ENCODE measurements at places on chromosomes 3 and 15. TPM values are rescaled to one million over a fixed set of nuclear protein-coding genes. Genes with fewer than 3 reads are reported as not detected.

DNA sequence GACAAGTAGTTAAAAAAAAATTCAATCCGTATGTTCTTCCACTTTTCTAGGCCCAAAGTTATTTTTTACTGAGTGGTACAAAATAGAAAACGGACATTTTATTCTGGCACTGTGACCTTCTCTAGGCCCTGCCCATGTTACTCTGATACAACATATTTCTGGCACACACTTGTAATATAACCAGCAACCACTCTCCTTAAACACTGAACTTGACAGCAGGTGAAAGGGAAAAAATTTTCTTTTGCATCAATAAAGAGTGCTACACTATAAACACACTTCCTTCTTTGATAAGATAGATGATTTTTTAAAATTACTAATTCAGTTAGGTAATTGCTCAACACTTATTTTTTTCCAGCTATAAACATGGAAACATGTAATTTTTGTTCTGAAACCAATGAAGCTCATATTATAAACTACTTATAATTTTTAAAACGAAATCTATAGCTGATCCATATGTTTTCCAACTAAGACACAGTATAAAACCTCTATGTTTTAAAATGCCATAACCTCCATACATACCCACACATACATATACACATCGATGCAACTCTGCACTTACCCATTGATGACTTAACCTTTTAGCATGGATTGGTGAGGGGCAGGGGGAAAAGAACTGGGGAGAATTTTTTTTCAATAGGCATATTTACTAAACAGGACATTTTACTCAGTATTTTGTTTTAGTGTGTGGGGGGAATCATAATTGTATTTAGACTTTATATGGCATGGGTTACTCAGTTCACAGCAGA lies 5.3 kb upstream of the CTNNB1 start:
- peaks cover 1% of the 10 kb centered on the region for H3K4me1 ChIP-seq
- DNase-seq = no peak
- H3K27me3 ChIP-seq = peaks cover 56% of the 10 kb centered on the region
- no peaks in the 10 kb centered on the region for H3K36me3 ChIP-seq
- H3K27ac ChIP-seq = no peak overlapping the region

DNA sequence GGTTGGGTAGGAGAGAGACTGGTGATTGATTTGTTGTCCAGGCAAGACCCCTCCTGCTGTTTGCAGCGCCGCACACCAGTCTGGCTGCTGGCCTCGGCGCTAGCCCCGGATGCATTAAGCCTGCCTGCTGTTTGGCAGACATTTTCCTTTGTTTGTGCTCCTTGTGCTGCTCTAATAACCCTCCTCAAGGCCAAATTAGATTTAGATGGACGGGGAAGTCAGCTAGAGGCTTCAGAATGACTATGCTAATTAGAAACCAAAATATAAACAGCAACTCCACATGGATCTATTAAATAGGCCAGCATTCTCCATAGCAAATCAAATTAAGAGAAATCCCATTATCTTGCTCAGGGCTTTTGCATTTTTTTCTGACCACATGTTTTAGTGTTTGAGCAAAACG lies 445.2 kb downstream of the SQOR start:
- H3K27me3 ChIP-seq = peaks cover 3% of the 10 kb centered on the region
- DNase-seq = no peak
- H3K4me1 ChIP-seq = no peaks in the 10 kb centered on the region
- no peak overlapping the region for H3K27ac ChIP-seq
- no peaks in the 10 kb centered on the region for H3K36me3 ChIP-seq

- peaks cover 7% of the 10 kb centered on the region for H3K4me1 ChIP-seq
- peaks cover 5% of the 10 kb centered on the region for H3K36me3 ChIP-seq
- H3K4me3 ChIP-seq = no peak overlapping the region
- H3K27ac ChIP-seq = no peak overlapping the region
- no peak for DNase-seq
- no peaks in the 10 kb centered on the region for H3K27me3 ChIP-seq
These were observed 92.5 kb upstream of the SKOR1 start for GRCh38 chr15:67732671-67733374.

GRCh38 chr3:70766301-70766700 lies 453.9 kb upstream of the MDFIC2 start:
- peaks cover 11% of the 10 kb centered on the region for H3K4me1 ChIP-seq
- H3K27ac ChIP-seq = no peak overlapping the region
- no peaks in the 10 kb centered on the region for H3K36me3 ChIP-seq
- no peak for DNase-seq
- H3K4me3 ChIP-seq = no peak overlapping the region

- no peak for DNase-seq
- no peaks in the 10 kb centered on the region for H3K36me3 ChIP-seq
- H3K27me3 ChIP-seq = peaks cover 38% of the 10 kb centered on the region
- H3K4me1 ChIP-seq = no peaks in the 10 kb centered on the region
These were observed 32.5 kb downstream of the GMNC start for GRCh38 chr3:190830031-190830430.

- peaks cover 10% of the 10 kb centered on the region for H3K36me3 ChIP-seq
- H3K27ac ChIP-seq = no peak overlapping the region
- no peak overlapping the region for H3K4me3 ChIP-seq
- H3K27me3 ChIP-seq = no peaks in the 10 kb centered on the region
- DNase-seq = no peak
These were observed 38.6 kb downstream of the DNAH1 start for GRCh38 chr3:52354676-52355075.

DNA sequence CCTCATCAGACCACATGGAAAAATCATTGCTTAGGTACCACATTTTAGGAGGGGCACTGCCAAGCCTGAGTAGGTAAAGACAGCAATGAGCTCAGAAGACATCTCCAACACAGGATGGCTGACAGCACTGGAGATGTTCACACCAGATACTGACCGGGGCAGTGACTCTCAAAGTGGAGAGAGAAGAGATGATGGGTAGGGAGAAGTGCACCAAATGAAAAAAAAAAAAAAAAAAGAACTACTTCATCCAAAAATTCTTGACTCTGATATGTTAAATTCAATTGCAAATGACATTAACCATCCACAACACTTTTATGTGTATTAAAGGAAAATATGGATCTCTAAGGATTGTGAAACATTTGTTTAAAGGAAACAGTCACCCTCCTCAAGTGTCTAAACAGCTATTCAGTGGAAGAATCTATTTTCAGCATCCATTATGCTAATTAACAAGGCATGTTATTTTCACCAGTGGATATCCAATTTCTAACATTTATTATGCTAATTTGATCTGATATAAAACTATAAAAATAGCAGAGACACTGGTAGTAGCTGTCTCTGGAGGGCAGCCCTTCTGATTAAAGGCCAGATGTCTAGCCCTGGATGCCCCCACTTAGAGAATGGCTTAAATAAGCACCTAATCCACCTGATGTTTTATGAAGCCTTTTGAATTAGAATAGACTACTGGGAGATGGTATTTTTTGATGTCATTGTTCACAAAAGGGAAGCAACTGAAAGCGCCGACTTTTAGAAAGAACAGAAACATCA lies 48.2 kb upstream of the VGLL4 start:
- H3K27me3 ChIP-seq = no peaks in the 10 kb centered on the region
- peaks cover 11% of the 10 kb centered on the region for H3K36me3 ChIP-seq
- H3K4me1 ChIP-seq = peaks cover 16% of the 10 kb centered on the region
- H3K4me3 ChIP-seq = no peak overlapping the region
- peak overlapping the region; percentile 70 for H3K27ac ChIP-seq

GRCh38 chr3:175512700-175513099 lies 653.6 kb downstream of the NAALADL2 start:
- H3K4me1 ChIP-seq = no peaks in the 10 kb centered on the region
- no peak overlapping the region for H3K4me3 ChIP-seq
- H3K27ac ChIP-seq = no peak overlapping the region
- no peak for DNase-seq
- no peaks in the 10 kb centered on the region for H3K36me3 ChIP-seq

- DNase-seq = no peak
- H3K4me3 ChIP-seq = no peak overlapping the region
- no peaks in the 10 kb centered on the region for H3K36me3 ChIP-seq
- H3K27ac ChIP-seq = no peak overlapping the region
- H3K4me1 ChIP-seq = peaks cover 21% of the 10 kb centered on the region
These were observed 3.3 kb upstream of the P2RY12 start for GRCh38 chr3:151387842-151388241.

- H3K27me3 ChIP-seq = peaks cover 18% of the 10 kb centered on the region
- peaks cover 14% of the 10 kb centered on the region for H3K4me1 ChIP-seq
- H3K4me3 ChIP-seq = no peak overlapping the region
- H3K36me3 ChIP-seq = no peaks in the 10 kb centered on the region
These were observed 1.2 kb upstream of the MLF1 start for GRCh38 chr3:158569794-158570193.

DNA sequence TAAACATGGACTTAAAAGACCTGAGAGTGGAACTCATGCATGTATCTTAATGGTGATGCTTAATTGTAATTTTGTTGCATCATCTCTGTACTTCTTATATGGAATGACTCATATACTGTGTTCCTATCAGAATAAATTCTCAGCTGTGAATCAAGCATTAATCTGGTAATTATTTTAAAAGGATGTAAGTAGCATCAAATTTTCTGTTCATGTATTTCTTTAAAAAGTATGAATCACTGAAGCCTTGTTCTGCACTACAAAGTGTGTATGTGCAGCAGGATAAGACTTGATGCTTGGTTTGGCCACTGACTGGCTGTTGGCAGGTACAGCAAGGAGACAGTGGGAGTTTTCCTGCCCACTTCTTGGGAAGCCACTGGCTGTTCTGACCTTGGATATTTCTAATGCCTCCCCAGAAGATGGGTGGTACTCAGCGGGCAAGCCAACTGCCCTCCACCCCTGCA lies 123.9 kb downstream of the ANO10 start:
- H3K27me3 ChIP-seq = no peaks in the 10 kb centered on the region
- H3K4me3 ChIP-seq = no peak overlapping the region
- no peak overlapping the region for H3K27ac ChIP-seq
- DNase-seq = no peak
- peaks cover 18% of the 10 kb centered on the region for H3K4me1 ChIP-seq
- H3K36me3 ChIP-seq = peaks cover 2% of the 10 kb centered on the region

DNA sequence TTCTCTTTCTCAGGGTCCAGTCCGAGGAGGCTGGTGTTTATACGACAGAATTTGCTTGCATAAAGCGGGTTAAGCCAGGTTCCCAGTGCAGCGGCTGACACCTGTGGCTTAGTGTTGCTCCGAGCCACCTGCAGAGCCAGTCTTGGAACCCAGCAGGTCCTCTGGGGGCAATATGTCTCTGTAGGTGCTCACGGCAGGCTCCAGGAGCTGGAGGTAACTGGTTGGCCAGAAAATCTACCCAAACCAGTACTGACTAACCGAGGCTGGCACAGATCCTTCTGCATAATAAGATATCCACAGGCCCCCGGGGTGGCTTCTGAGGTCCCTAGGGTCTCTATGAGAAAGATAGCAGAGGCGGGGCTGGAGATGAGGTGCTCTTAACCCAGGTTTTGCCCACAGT lies 3.2 kb downstream of the MGLL start:
- H3K4me3 ChIP-seq = no peak overlapping the region
- H3K36me3 ChIP-seq = peaks cover 36% of the 10 kb centered on the region
- DNase-seq = peak; percentile 81
- H3K27ac ChIP-seq = no peak overlapping the region

DNA sequence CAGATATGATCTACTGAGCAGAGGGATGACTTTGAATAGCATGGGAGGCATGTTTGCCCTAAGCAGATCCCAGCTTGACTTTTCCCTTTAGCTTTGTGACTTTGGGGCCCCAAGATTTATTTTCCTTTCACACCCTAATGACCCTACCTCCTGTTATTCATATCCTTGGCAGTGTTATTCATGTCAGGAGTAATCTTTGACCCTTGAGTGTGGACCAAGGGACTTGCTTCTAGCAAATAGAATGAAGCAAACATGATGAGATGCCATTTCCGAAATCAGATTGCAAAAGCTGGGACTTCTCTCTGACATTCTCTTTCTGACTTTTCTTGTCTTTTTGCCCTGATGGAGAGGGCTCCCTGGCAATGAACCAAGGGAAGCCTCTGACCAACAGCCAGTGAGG lies 415.4 kb upstream of the PROK2 start:
- H3K4me3 ChIP-seq = no peak overlapping the region
- H3K4me1 ChIP-seq = no peaks in the 10 kb centered on the region
- no peak overlapping the region for H3K27ac ChIP-seq
- H3K36me3 ChIP-seq = no peaks in the 10 kb centered on the region
- DNase-seq = no peak

DNA sequence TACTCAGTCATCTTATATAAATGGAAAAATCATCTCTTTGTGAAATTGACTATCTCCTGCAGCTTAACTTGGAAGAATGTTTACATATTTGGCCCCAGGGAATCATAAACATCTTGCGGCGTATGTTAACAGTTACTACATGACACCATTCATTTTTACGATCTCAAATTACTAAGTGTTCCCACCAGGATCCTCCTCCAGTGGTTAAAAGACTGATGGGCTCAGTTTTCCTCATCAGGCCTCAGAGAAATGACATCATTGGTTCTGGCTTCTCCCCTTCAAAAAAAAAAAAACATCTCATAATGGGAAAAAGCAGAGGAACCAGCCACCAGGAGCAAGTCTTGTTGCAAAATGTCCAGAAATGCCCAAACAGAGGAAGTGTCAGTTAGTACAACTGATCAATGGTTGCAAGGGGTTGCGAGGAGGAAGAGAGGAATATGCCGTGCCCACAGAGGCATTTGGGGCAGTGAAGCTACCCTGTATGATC lies 70.5 kb upstream of the LIPC start:
- peak overlapping the region; percentile 81 for H3K27ac ChIP-seq
- H3K4me3 ChIP-seq = no peak overlapping the region
- peaks cover 4% of the 10 kb centered on the region for H3K27me3 ChIP-seq
- DNase-seq = no peak
- peaks cover 2% of the 10 kb centered on the region for H3K36me3 ChIP-seq

DNA sequence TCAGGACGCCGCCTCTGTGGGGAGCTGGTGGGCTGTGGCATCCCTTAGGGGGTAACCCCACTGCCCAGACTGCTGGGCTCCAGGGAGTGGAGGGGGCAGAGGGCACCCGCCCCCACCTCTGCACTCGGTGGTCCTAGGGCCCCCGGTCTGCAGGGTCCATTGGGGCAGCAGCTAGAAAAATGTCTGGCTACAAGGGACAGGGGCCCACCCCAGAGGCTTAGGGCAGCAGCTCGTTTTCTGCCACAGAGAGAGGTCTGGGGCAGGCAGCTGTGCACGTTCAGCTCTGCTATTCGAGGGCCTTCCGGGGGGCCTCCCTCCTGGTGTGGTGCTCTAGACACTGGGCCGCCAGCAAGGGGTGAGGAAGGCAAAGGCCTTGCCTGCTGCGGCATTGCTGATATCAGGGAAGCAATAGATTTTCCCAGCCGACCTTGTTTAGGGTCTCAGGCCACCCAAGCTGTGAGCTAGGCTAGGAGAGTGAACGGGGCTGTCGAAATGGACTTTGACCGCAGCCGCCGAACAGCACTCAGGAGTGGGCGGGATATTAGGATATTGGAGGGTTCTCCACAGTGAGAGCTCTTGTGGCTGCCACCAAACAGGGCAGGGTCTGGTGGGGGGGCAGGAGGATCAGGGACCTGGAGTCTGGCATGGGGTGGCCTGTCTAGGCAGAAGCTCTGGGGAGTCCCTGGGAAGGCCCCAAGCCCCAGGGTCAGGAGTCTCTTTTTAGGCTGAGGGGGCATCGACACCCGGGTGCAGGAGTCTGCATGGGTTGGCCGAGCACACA lies 61.4 kb upstream of the KLF13 start:
- DNase-seq = peak; percentile 75
- no peak overlapping the region for H3K4me3 ChIP-seq
- no peak overlapping the region for H3K27ac ChIP-seq
- H3K4me1 ChIP-seq = peaks cover 22% of the 10 kb centered on the region
- no peaks in the 10 kb centered on the region for H3K36me3 ChIP-seq

The CCDC51 gene
- total RNA-seq = 11.3 TPM

The WDR93 gene
- total RNA-seq = not detected

The ACKR4 gene
- total RNA-seq = 0.64 TPM

The KIF15 gene
- 2.7 TPM for total RNA-seq

The ZNF860 gene
- 0.55 TPM for total RNA-seq

The PRR20G gene
- total RNA-seq = not detected

The ZIC1 gene
- total RNA-seq = 89.9 TPM

All from osteocyte (in vitro differentiated cells).